ENCODE measurements at places on chromosomes 11 and 22.

- DNase-seq: no peak
Observed at GRCh38 chr22:38219632-38220031, 17.8 kb downstream of the MAFF start.

DNA sequence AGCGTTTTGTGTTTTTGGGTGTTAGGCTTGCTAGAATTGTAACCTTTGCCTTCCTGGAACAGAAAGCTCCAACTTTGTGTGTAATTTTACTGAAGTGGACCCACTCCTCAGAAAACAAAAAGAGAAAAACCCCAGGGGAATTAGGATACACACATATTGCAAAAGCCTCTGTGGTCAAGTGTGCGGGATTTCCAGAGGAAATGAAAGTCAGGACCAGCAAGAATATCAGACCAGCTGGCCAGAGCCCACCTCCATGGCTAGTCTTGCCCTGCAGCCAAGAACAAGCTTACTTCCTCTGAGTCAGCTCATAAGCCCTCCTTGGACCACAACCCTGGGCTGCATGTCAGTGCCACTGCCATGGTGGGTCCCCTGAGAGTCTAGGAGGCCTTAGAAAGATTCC is 37.0 kb upstream of the FTH1 start:
- no peak for DNase-seq

DNA sequence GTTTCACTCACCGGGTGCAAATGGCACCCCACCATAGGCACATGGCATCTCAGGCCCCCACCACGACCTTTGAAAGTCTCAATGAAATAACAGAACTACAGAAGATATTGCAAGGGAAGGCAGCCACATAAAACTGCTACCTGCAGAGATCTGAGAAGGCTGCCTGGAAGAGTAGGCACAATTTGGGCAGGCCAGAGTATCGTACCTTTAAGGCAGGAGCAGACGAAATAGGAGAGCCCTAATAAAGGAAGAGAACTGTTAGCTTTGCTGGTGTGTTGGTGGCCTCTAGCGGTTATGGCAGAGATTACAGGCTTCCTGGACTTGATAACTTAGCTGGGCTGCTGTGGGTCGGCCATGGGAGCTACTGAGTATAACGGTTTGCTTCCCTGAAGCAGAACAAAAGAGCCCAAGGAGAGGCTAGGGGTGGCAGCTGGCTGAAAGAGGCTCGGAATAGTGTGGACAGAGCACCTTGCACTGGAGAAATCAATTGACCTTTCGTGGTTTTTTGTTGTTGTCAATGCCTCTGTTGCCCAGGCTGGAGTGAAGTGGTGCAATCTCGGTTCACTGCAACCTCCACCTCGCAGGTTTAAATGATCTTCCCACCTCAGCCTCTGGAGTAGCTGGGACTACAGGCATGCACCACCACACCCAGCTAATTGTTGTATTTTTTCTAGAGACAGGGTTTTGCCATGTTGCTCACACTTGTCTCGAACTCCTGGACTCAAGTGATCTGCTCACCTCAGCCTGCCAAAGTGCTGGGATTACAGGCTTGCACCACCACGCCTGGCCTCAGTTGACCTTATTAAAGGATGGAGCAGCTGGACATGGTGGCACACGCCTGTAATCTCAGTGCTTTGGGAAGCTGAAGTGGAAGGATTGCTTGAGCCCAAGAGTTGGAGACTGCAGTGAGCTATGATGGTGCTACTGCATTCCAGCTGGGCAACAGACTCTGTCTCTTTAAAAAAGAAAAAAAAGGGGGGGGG is 4.8 kb downstream of the SDF2L1 start:
- peak; percentile 74 for DNase-seq

DNA sequence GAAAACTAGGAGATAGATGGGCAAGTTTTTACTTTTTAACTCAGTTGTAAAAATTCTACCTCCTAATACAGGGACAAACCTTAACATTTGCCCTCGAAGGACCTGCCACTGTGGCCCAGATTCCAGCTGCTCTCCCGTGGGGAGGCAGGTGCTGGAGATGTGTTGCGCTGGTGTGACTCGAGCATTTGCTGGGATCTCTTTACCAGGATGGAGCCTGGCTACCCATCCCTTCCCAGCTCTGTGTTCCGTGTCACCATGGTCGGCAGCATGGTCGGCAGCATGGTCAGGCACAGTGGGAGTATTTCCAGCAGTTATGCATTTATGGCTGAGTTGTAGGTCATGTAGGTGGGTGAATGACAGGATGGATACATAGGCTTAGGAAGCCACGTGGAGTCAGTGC is 41.1 kb downstream of the OTOG start:
- DNase-seq: no peak

GRCh38 chr11:2574043-2574552 is 125.7 kb downstream of the KCNQ1OT1 start:
- no peak for DNase-seq

GRCh38 chr22:22867996-22868715 is 19.5 kb upstream of the IGLL5 start:
- no peak for DNase-seq

- no peak for DNase-seq
Observed at GRCh38 chr11:106789406-106789805, 228.9 kb downstream of the GUCY1A2 start.

DNA sequence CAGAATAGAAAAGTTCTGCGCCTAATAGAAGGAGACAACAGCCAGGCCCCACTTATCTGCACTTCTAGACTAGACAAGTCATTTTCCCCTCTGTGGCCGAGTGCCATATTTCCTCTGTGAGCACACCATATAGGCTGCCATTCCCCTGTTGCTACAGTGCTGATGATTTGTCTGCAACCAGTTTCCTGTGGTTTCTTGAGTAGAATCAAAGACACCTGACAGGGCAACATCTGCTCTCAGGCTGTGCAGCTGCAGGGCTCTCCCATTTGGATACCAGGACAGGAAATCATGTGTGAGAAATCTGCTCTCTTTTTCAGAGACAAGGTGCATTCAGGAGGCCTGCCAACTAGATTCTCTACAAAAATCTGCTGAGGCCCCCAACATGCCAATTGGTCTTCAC is 879.3 kb downstream of the DLG2 start:
- no peak for DNase-seq

DNA sequence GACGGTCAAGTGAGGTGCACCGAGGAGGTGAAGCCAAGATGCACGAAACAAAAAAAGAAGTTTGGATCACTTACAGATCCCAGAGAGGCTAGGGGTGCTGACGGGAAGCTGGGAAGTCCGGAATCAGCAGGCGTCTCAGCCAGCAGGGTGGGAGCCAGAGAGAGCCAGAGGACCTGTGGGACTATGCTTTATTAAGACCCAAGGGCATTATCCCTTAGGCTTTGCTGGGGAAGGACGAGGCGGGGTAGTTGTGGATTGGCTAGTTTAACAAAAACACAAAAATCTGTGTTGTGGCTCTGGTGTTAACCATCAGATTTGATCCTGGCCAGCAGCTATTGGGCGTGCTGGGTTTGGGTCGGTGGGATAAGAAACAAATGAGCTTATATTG is 427.1 kb downstream of the DYNC2H1 start:
- DNase-seq: no peak

- DNase-seq: no peak
Observed at GRCh38 chr22:36350751-36351594, 36.8 kb downstream of the MYH9 start.

DNA sequence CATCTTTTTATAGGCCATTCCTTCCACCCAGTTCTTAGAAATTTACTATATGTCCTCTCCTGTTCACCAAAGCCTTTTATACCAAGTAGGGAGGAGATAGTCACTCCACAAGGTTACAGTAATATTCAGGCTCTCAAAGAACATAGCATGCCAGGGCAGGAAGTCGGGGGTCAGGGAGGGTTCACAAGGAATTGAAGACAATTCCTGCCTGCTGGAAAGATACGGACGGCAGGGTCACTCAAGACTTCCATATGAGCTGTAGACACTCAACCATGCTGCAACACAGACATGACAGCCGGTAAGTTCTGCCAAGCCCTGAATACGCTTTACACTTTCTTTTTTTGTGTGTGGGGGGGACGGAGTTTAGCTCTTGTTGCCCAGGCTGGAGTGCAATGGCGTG is 700 bp downstream of the C22orf31 start:
- DNase-seq: no peak

- no peak for DNase-seq
Observed at GRCh38 chr11:92384802-92385201, 160.2 kb downstream of the FAT3 start.

DNA sequence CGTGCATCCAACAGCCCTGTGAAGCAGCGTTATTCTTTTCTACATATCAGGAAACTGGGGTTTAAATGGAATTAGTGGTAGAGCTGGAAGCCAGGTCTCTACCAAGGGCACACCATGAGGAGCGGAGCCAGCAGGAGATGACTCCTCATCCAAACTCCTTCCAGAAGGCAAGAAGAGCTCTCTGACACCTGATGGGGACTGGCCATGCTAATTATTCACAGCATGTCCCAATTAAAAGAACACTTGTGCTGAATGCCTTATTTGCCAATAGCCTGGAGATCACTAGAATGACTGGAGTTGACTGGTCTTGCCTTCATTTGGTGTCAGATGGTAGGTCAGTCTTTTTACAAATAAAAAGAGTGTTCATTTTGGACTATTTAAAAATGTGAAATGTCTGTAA is 32.9 kb upstream of the SLN start:
- DNase-seq: no peak

GRCh38 chr11:67504950-67505581 is at the start of gene PITPNM1:
TSS of gene PITPNM1 (minus strand) at chr11:67505363. CDS start at chr11:67504180, 1,183 bp downstream.
- DNase-seq: peak; percentile 56

DNA sequence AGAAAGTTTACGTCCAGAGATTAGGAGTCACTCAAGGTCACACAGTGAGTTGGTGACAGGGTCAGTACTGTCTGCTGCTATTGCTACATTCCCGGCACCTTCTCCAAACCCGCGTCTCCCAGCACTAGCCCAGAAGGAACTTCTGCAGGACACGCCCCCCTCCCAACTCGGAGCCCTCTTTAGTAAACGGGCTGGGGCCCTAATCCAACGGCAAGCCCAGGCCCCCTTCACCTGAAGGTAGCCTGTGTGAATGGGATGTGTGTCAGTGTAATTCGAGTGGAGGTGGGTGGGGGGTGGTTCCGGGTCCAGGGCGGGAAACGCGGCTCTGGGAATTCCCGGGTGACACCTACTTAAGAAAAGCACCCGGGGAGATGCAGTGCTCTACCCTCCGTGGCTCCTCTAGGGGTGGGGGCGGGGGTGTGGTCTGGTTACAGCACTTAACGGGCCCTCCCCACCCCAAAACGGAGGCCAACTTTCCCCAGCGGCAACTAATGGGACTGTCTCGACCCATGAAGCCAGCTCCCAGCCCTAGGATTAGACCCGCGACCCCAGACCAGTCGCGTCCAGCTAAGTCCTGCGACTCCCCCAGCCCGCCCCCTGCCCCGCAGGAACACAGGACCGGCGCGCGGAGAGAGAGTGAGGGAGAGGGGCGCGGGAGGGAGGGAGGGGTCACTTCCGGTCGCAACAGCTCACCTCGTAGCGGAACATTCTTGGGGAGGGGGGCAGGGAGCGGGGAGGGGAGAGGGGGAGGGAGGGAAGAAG is 468 bp downstream of the PATL1 start:
- peak; percentile 53 for DNase-seq

DNA sequence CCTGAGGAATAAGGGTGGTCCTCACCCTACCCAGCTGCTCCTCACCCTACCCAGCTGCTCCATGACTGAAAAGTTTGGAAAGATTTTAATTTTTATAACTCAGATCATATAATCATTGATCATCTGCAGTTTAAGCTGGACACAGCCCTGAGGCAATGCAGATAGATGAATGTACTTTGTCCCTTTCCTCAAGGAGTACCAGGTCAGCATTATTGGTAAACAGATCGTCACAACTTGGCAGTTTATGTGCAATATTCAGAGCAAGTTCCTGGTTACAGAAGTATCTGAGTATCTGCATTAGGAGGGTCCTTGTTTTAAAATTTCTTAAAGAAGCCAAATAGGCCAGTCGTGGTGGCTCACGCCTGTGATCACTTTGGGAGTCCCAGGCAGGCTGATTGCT is 3.6 kb downstream of the TNRC6B start:
- no peak for DNase-seq

DNA sequence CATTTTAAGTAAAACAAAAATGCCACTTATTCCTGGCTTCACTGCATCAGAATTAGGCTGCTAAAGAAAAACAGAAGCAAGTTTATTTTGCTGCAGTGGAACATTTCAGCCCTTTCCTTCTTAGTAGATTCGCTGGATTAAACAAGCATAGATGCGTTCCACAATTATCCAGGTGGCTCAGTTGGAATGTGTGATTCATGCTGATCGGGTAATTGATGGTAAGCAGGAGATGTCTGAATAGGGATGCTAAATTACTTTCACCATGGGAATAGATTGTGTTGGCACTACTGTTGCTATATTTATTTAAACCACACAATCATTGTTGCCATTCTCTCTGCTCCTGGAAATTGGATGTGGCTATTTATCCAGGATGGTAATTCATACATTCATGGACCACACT is 440.1 kb upstream of the DDI1 start:
- no peak for DNase-seq

DNA sequence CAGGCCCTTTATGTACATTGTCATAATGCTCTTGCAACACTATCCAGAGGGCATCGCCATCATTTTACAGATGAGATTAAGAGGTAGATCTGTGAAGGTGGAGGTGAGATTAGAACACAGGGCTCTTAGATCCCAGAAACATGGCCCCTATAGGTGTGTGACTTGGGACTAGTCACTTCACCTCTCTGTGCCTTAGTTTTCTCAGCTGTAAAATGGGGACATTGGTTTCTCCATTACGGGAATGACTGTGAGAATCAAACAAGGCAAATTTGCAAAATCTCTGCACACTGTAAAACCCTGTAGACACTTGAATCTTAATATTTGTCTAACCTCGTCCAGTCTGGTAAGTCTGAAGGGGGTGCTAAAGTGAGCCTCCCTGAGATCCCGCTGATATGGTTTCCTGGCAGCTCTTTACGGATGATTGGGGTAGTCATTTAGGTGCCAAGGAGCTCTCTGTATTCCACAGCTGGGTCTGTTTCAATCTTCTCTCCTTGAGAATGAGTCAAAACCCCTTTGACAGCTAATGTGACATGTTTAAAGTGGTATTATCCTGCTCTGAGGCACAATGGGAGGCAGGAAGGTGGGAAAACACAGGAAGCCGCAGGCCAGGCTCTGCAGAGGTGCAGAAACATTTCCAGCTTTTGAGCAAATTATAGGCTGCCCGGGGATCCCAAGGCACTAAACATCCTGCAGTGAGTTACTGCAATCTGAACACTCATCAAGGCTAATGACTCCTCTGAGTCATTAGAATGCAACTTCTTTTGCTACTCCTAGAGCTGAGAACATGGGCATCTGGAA is 140.8 kb downstream of the CCDC81 start:
- no peak for DNase-seq

GRCh38 chr22:38184788-38185187 is 3.2 kb upstream of the PLA2G6 start:
- no peak for DNase-seq

GRCh38 chr11:112477581-112478317 is 217.1 kb upstream of the PLET1 start:
- DNase-seq: no peak

GRCh38 chr22:49953680-49954344 is 6.8 kb upstream of the PIM3 start:
- DNase-seq: no peak

DNA sequence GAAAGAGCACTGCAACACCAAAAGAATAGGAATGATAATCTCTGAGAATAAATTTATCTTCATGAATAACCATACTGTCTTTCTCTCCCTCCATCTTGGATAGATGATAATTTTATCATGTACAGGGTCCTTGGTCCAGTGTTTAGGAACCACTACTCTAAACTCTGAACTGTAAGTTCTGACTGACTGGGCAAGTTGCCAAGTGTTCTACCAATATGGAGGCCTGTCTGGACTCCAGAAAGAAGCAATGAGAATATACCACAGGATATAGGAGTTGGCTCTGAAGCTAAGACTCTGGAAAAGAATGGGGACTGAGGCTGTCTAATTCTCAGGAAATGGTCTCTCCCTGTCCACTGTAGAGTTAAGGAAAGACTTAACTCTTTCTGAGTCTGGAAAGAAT is 1.5 kb downstream of the FHIP1B start:
- DNase-seq: no peak
